ENCODE measurements at places on chromosomes 6 and 20. TPM values are rescaled to one million over a fixed set of nuclear protein-coding genes. Genes with fewer than 3 reads are reported as not detected.

DNA sequence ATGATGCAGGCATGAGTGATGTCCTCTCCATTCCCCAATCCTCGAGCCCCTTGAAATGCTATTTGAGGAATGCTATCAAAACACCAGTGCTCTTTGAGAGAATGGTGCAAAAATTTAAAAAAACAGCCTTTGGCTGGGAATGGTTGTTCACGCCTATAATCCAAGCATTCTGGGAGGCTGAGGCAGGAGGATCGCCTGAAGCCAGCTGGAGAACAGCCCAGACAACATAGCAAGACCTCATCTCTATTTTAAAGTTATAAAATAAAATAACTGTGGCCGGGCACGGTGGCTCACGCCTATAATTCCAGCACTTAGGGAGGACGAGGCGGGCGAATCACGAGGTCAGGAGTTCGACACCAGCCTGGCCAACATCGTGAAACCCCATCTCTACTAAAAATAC is 4.2 kb upstream of the VARS1 start:
- DNase-seq: no peak
- no peak overlapping the region for H3K4me3 ChIP-seq
- peaks cover 32% of the 10 kb centered on the region for H3K4me1 ChIP-seq
- no peaks in the 10 kb centered on the region for H3K27me3 ChIP-seq

GRCh38 chr6:7235712-7236305 is 77.2 kb downstream of the SSR1 start:
- no peak for DNase-seq
- H3K36me3 ChIP-seq: peaks cover 5% of the 10 kb centered on the region
- H3K27ac ChIP-seq: peak overlapping the region; percentile 67
- H3K4me3 ChIP-seq: no peak overlapping the region
- H3K4me1 ChIP-seq: peaks cover 26% of the 10 kb centered on the region

DNA sequence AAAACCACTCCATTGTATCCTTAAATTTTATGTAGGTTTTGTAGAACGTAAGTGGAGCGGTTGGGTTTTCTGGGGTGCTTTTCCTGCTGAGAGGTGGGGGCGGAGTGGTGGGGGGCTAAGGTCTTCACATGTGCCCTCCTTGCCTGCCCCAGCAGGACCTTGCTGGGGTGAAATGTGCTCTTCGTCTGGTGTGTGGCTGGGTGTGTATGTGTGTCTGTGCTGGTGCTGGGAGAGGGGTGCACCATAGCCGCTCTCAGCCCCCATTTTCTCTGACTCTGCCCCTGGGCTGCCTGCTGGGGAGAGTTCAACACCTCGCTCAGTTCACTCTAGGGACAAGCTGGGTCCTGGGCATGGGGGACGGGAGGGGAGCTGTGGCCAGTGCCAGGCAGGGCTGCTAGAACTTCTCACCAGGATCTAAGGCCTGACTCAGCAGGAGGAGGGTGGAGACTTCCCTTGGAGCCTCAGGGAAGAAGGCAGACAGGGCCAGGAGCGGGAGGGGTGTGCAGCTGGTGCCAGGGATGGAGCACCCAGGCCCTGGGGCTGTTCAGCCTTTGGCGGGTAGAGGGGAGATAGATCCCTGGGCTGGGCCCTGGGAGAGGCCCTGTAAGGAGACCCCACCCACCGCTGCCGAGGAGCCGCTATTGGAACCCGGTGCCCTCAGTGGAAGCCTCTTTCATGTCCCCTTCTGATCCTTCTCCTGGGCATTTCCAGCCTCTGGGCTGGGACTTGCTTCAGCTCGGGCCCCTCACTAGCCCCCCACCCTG is 4.8 kb downstream of the SOX18 start:
- no peak for DNase-seq
- H3K27ac ChIP-seq: no peak overlapping the region
- H3K4me3 ChIP-seq: no peak overlapping the region
- peaks cover 15% of the 10 kb centered on the region for H3K27me3 ChIP-seq

DNA sequence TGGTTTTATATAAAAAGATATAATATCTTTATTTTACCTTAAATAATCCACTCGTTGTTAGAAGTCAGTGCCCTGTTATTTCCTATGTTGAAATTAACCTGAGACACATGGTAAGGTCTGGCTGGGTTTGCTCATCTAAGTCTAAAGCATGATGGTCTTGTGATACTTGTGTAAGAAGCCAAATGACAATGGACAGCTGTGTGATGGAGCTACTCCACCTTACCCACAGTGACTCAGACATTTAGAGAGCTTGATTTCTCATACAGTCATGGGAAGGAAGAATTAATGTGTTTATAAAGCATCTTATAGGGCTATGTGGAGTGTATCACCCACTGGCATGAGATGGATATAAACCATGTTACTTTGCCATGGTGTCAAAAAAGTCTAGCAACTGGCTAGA is 11.7 kb downstream of the CTCFL start:
- DNase-seq: no peak
- no peaks in the 10 kb centered on the region for H3K36me3 ChIP-seq
- H3K4me3 ChIP-seq: no peak overlapping the region

FOXA2 gene
- total RNA-seq: not detected

Measured in activated T-cell treated with anti-CD3 and anti-CD28 coated beads, Interleukin-2, amount 50 U/mL, for 72 hours (primary cell).